T1000 (cell line): ENCODE measurements at places on chromosomes 1 and 21.

DNA sequence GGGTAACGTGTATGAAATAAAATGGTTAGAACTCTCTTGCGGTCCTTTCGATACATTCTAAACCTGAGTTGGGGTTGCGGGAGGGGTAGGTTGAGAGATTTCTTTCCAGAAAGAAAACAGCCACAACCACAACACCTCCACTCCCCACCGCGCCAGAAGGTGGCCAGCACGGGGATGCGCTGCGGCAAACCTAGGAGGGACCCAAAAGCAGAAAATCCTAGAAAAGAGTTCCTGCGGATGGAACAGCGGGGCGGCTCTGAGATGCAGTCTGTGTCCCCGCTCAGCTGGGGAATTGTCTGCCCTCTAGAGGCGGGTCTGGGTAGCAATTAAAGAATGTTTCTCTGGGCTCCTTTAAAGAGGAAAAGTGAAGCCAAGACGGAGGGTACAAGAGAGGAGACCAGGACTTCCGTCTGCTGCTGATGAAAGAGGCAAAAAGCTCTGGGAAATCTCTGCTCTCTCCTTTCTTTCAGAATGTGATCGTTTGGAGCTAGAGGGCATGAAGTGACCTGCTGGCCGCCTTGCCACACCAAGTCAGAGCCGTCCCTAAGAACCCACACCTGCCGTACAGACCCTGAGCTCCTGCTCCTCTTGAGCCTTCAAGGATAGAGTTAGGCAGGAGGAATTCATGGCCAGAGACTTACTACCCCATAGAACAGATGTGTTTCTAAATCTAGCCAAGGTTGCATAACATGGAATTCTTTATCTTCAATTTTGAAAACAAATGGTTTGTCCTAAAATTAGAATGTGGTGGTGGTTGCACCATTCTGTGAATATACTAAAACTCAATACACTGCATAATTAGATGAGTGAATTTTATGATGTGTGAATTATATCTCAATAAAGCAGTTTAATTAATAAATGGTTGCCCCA lies 46.5 kb upstream of the COA6 start:
- DNase-seq = no peak

GRCh38 chr1:28290851-28291250 lies 31.5 kb downstream of the SESN2 start:
- DNase-seq = no peak

DNA sequence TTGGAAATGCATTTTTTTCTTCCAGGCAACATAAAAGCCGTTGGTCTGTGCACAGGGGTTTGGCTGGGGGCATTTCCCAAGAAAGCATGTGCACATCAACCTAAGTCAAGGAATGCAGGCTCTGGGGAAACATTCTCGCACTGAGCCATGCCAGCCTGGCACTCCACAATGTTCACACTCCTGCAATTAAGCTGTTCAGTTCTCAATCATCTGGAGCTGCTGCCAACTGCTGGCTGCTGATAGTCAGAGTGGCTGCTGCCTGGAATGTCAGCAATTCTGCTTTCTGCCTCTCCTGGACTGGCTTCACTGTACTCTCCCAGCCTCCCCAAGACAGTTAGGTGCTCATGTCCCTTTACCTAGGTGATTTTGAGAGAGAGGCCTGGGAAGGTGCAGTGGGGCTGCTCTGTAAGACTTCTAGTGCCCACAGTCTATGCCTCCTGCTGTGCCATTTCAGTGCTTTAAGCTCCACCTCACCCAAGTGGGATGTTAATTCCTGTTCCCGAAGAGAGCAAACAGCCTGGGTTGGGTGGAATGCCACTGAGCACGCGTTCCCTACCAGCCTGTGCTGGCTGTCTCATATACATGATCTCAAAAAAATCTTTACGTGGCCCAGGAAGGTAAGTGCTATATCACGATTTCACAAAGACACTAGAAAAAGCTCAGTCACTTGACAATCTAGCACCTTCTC lies 131.7 kb downstream of the BRINP2 start:
- no peak for DNase-seq

DNA sequence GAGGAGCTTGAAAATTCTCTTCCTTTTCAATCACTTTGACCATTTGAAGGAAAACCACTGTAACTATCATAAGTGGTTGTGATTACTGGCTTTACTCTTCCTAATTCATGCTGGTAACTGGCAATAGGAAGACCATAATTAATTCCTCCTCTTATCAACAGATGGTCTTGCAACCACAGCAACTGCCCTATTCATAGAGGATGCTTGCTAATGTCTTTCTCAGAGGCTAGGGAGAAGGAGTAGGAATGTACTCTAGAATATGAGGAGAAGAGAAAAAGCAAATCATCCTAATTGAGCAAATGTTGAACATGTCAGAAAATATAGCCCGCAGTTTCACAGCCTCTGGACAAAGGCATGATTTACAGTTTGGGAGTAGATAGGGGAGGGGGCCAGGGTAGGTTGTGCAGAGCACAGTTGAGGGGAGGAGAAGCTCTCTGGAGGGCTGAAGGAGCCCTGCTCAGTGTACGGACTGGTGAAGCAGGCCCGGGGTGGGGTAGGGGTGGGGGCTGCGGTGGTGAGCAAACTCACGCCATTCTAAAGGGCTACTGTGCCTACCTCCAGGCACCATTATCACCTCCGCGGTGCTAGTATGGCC lies 192.9 kb downstream of the PCP4 start:
- DNase-seq = no peak

GRCh38 chr1:70220015-70220414 lies 1.2 kb upstream of the SRSF11 start:
- DNase-seq = no peak

GRCh38 chr1:89660224-89661061 lies 27.5 kb downstream of the LRRC8C start:
- no peak for DNase-seq

- DNase-seq = peak; percentile 74
These were observed at the start of gene CTBS for GRCh38 chr1:84573967-84574842. Gene CTBS, minus strand, starts transcription at chr1:84574440. Its CDS starts 25 bp downstream, at chr1:84574415.

DNA sequence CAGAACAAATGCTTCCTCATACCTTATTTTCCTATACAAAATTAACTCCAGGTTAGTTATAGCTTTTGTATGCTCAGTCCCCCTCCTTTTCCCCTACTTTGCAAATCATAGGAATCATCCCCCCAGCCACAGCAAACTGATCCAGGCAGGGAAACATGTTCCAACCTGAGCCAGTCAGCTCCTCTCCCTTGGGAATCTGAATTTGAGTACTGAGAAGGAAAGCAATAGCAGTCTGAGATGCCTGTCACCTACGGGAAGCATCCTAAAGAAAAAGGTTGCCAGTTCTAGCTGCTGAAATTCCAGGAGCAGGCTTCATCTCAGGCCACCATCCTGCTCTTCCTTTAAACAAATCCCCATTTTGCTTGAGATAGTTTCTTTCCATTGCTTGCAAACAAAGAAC lies 6.9 kb downstream of the ADSS2 start:
- no peak for DNase-seq

DNA sequence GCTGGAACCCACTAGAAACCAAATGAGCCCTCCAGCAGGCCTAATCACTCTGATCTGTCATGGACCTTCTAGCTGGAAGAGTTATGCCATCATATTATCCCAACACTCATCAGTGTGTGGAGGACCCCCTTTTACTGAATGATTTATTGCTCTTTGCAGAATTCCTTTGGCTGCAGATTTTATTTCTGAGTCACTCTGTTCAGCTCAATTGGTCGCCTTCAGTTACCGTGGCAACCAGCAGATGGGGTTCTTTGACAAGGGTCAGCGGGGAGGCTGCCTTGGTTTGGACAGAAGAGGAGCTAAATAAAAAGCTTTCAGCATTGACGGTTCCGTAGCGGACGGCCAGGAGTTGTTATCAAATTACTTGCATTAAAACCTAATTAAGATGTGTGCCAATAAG lies 220.1 kb downstream of the SDCCAG8 start:
- no peak for DNase-seq

DNA sequence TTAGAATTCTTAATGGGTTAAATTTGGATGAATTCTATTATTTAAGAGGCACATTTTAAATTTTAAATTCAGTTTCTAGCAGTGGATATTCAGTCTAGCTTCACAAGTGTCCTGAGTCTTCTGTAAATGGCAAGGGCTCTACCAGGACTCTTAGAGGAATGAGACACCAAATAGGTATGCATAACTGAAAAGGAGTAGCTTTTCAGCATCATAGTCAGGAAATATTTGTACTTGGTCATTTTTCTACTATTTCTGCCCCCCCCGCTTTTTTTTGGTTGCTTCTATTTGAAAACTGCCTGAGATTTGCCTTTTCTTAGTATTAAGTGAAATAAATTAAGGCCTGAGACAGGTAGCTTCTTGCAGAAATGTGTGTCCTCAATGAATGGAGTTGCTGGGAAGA lies 80.2 kb downstream of the MAST2 start:
- DNase-seq = no peak

DNA sequence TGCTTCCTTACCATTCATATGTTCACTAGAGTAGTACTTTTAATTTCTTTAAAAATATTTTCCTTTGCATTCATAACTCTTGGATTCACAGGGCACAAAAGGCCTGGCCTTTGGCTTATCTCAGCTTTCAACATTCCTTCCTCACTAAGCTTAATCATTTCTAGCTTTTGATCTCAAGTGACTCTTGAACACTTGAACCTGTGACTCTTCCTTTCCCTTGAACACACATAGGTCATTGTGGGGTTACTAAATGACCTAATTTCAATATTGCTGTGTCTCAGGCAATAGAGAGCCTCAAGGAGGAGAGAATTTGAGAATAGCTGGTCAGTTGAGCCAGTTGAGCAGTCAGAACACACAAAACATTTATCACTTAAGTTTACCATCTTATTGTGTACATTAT lies 49.9 kb downstream of the COL11A1 start:
- no peak for DNase-seq

DNA sequence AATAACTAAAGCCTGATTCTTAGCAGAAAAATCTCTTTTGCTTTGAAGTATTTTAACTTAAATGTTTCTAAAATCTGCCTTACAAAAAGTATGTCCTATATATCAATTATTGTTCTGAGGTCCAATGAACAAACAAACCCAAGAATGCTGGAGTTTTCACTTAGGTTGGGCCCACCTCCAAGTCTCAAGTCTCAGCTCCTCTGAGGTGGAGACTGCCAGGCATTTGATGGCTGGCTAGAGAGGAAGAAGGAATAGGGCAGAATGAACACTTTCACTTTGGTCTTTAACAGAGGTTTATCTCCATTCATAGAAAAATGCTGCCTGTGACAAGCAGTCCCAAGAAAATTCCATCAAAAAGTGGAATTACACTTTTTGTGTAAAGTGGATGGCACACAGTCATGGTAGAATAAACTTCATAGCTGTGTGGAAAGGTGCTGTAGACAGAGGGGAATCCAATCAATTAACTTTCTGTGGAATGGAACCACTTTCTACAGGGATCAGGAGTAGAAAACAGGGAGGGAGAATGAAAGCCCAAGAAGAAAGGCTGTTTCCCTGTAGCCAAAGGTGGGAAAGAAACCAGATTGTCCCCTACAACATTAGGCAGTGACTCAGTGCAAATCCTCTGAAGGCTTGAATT lies 349.4 kb upstream of the RUNX1 start:
- DNase-seq = no peak

- no peak for DNase-seq
These were observed 12.1 kb downstream of the USP24 start for GRCh38 chr1:55203064-55203463.

DNA sequence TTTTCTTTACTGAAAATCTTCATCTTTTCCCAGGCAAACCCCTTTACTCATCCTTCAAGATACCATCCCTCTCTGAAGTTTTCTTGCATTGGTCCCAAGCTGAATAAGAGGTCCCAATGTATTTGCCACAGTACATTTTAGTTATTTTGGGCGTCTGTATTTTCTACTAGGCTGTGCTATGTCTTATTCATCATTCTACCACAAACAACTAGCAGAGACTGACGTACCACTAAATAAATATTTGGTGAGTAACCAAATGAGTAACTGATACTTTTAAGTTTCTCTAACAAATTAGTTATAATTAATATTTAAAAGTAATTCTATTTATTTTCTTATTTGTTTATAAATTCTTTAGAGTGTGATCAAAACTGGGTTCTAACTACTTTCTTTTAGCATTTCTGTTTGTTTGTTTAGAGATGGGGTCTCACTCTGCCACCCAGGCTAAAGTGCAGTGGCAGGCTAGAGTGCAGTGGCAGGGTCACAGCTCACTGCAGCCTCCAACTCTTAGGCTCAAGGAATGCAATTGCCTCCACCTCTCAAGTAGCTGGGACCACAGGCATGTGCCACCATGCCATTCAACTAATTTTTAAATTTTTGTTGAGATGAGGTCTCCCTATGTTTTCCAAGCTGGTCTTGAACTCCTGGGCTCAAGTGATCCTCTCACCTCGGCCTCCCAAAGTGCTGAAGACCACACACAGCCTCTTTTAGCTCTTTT lies 33.1 kb downstream of the NDC1 start:
- no peak for DNase-seq

- no peak for DNase-seq
These were observed 529.4 kb upstream of the CXADR start for GRCh38 chr21:16983420-16983819.

DNA sequence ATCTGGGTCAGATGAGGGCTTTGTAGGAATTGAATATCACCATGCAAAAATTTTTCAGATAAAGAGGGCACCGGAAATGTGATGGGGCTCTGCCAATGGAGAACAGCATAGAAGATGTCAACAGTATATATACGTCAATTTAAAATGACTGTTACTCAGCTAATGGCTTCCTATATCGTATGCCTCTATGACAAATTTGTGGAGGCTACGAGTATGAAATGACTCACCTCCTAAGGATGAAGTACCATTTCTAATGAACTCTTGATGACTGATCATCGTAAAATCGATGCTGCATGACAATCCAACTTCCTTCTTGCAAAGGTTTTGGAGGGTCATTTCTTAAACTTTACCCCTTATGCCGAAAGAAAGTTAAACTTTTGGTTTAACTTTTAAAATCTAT lies 450.3 kb upstream of the ZP4 start:
- no peak for DNase-seq

DNA sequence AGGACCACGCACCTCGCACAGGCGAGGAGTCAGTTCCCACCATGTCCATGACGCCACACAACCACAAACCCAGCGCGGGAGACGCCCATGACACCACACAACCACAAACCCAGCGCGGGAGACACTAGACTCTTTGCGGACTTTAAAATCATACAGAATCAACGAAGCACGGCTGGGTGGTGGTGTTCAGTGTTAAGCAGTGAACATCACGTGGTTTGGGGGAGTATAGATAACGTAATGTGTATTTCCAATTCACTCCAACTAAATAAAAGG lies 19.2 kb downstream of the PTTG1IP start:
- no peak for DNase-seq

GRCh38 chr1:178060789-178061556 lies 32.9 kb upstream of the RASAL2 start:
- no peak for DNase-seq
